Inflammatory macrophage treated with lipopolysaccharide for 1 hour (primary cell): ENCODE measurements at places on chromosomes 2 and 18.

DNA sequence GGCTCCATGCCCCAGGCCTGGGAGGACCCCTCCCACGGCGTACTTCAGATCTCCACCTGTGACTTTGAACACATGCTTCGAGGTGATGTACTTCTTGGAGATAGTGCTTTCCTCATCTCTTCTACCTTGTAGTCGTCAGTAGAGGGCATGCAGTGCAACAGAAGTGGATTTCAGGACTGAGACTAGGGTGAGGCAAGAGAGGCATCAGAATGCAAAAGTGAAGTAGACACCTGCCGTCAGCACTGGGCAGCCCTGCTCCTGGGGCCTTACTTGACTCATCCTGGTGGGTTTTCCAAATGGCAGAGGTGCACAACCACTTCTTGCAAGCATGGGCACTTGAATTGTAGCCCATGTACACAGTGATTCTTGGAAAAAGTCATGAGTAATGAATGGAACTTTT, 258.8 kb downstream of the NEDD4L start:
- DNase-seq = no peak

DNA sequence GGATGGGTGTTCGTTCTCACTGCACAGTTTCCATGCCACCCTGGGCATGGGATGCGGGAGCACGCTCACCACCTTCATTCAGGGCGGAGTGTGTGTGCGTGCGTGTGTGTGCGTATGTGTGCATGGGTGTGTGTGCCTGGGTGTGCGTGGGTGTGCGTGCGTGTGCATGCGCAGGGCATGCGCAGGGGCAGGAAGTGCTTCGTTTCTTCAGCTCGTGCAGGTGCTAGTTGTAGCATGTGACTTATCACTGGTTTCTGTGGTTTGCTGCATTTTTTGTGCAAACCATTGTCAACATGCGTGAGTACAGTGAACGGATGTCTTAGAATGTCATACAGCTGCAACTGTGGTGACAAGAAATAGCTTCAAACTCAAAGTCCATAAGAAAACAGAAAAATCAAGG, 179.5 kb downstream of the PTGR3 start:
- no peak for DNase-seq

GRCh38 chr2:61959381-61960293, 54.2 kb downstream of the COMMD1 start:
- DNase-seq = no peak

GRCh38 chr2:119198240-119198840, 25.3 kb upstream of the STEAP3 start:
- DNase-seq = no peak

DNA sequence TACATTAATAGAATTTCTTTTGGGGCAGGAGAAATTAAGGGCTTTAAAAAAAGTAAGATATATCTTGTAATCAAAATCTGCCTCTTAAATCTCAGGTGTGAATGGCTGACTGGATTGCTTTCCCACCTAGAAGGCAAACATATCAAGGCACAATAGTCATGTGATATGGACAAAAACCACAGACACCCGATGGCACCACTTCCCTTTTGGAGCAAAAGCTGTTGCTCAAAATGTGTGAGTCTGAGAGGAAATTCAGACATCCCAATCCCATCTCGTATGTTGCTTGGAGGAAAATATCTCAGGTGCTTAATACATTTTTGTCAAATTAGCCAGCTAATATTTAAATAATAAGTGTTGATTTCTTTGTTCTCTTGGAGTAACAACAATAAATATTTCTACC, 120.7 kb downstream of the KCNF1 start:
- DNase-seq = peak; percentile 25

- DNase-seq = no peak
Observed at GRCh38 chr18:46429649-46430224, 227.3 kb downstream of the LOXHD1 start.

GRCh38 chr2:824954-825353, 125.7 kb upstream of the SNTG2 start:
- DNase-seq = no peak

GRCh38 chr2:47520302-47520630, 117.3 kb downstream of the MSH2 start:
- no peak for DNase-seq

DNA sequence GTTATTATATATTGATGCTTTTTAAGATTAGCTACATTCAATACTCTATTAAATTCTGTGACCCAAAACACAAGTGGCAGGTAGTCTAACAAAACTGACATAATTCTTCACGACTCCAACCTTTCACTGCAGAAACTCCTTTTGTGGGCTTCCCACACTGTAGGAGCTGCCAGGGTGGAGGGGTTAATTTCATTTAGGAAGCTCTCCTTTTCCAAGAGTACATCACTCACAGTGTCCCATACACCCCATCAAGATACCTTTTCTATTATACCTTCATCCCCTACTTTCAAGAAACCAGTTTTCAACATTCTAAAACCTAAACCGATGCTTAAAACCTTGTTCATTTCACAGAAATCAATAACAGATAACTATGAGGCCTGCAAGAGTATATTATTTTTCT, 825 bp downstream of the THUMPD2 start:
- no peak for DNase-seq

DNA sequence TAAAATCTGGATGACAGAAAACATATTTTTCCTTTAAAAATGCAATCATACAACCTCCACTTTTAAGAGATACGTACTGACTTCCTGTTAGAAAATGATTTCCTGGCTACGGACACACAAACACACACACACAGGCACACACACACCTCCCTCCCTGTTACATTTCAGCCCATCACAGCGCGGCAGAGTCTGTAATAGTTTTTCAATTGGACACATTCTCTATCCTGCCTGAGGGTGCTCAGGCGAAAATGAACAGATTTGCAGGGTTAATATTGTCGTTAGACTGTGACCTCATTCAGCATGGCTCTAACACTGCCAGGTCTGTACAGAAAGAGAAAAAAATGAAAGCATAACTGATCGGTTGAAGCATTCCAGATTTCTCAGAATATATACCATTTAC, 45.0 kb downstream of the KCTD1 start:
- DNase-seq = no peak

GRCh38 chr2:96523659-96524481, 12.7 kb upstream of the ARID5A start:
- no peak for DNase-seq

DNA sequence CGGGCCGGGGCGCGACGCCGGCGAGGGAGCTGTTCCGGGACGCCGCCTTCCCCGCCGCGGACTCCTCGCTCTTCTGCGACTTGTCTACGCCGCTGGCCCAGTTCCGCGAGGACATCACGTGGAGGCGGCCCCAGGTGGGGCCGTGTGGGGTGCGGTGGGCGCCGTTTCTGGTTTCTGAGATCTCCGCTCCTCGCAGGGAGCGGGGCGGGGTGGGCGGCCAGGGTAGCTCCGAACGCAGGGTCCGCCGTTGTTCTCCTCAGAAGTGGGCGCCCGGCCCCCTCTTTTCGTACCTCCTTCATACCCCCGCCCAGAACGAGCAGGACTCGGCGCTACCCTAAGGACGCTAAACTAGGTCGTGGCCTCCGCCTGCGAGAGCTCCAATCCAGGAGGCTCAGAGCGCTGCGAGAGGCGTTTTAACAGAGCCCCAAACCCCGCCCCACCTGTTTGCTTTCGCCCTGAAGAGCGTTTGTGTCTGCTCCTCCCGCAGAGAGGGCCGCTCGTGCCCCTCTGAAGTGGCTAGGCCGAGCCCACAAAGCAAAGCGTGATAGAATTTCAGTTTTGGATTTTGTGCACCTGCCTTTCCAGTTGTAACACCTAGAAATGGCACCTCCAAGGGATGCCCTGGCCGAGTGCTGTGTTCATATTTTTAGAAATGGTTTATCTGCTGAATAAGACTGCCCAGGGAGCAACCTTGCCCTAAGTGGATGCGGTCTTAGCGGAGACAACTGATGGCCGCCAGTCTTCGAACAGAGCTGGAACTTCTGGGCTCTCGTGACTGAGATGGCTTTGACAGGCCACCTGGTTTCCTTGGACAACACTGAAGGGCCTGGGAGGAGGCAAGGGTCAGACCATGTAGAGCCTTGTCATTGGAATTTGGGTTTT, 626 bp downstream of the CAPN10 start:
- DNase-seq = peak; percentile 8

GRCh38 chr18:77086656-77087392, 45.8 kb downstream of the MBP start:
- DNase-seq = no peak

DNA sequence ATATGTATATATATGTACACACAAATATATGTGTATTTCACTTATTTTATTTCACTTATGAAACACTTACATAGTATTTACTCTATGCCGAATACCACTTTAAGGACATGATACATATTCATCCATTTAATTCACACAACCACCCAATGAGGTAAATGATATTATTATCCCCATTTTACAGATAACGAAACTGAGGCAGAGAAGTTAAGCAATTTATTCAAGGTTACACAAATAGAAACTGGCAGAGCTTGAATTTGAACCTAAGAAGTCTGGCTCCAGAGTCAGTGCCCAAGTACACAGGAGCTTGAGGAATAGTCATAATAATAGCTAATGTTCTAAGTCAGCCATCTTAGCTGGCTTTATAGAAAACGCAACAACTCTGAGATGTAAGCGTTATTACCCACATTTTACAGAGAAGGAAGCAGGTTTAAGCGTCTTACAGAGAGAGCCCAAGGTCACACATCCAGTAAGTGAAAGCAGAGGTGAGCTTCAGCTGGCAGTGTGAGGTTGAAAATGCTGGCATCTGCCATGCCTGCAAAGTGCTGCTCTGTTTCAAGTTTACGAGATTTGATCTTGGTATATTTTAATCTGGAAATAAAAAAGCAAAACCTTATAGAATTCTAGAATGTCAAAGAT, 326.9 kb downstream of the LPIN1 start:
- DNase-seq = no peak

DNA sequence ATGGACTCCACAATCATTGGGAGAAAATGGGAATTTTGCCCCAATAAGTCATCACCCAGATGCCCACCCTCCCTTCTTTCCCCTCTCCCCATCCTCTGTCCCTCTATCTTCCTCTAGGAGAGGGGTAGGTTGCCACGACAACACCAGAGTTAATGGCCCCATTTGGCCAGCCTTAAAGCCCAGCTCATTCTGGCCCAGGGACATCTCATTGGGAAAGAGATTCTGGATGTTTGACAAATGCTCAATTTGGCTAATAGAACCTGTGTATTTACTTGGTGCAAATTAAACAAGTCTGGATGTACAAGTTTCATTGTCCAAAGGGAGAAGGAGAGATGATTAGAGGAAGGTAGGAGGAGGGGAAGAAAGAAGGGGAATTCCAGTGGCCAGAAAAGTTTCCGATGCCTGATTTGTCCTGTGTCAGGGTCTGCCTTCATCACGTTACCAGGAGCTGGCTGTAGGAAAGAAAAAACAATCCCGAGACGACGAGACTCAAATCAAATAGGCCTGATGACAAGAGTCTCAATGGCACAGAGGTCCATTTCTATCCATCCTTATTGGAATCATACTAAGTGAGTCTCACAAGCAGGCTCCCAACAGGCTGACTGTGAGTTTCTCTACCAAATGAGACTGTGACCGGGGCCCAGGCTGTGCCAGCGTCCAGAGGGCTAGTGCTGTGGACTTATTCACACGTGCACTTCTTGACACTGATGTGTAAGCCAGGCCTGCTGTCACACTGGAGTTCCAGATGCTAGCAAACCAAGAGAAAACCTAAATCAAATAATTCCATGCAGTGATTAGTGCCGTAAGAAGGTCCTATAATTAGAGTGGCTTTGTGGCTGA, 265.2 kb upstream of the APCDD1 start:
- DNase-seq = no peak
